ENCODE measurements at places on chromosomes 4 and X.

GRCh38 chr4:153512162-153512852 lies 46.1 kb downstream of the TMEM131L start:
- no peak for DNase-seq

DNA sequence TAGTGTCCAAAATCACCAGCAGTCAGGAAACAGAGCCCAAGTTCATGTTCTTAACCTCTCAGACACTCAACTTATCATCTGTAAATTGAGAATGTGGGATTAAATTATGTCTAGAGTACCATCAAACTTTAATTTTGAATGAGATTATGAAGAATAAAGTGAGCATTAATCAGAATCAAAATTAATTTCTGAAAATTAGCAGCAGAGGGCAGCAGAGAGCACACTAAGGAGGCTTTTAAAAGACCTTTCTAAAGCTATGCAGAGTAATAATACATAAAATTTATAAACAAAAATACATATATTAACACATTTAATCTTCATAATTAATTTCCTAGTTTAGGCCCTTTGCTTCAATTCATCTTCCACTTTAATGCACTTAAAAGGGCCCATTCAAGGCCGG lies 7.1 kb downstream of the TASL start:
- no peak for DNase-seq

DNA sequence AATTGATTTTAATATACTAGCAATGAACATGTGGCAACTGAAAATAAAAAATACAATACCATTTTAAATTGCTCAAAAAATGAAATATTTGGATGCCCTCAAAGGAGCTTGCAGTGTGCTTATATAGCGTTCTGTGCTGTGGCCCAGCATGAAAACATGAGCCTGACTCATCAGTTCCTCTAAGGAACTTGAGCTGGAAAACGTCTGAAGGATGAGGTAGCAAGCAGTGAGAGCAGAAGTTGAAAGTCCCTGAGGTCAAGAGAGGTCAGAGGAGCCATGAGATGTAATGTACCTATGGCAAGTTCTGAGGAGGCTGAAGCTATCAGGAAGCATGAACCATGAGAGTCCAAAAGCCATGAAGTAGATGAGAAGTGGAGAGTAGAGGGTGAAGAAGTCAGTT lies 59.7 kb downstream of the HMGB3 start:
- DNase-seq, result no peak

GRCh38 chr4:153068751-153069150 lies 132.6 kb downstream of the FHDC1 start:
- DNase-seq, result no peak

DNA sequence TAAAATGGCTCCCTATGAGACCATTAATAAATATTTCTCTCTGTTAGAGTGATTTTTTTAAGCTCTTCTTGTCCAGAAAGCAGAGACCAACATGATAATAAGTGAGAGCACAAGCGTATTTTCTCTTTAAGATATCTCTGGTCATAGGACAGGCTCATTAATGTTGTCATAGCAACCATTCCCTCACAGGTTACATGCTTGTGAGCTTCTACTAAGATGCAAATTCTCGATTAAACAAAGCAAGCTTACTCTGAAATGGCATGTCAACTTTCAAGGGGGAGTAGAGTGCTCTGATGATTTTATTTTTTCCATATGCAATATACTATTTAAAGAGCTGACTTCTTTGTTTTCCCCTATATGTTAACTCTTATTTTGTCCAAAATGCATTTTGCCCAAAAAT lies 487.2 kb upstream of the LCORL start:
- no peak for DNase-seq

- no peak for DNase-seq
These were observed 18.5 kb downstream of the LAP3 start for GRCh38 chr4:17595471-17596005.

DNA sequence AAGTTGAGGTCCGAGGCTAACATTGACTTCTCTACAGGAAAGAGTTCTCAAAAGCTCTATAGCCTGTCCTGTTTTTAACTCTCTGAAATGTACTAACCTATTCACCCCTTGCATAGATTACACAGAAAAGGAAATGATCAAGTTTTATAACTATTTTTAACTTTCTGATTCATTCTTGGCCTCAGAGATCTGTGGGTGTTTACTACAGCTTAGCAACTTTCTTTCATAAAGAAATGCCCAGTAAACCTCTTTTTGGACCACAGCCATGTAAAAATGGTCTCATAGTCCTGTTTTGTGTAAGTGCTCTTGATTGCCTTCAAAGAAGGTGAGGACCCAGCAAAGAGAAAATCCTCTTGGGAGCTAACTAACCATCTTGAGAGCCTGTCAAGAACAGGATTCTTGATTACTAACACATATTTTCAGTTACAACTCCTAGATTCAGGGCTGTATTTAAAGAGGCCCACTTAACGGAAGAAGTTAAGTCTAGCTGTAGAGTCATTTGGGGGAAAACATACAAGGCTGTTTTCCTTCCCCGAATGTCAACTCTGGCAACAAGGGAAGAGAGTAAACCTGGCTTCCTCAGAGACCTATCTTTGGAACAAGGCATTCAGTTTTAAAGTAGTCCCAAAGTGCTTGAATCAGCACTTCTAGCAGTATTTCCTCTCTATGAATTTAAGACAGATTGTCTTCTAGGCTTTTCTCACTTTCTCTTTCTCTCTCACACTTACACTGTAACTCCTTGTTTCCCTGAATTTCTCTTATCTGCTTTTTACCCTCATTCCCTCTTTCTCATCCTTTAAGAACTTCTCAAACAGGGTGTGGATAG lies 78.2 kb downstream of the IL21 start:
- DNase-seq, result no peak

DNA sequence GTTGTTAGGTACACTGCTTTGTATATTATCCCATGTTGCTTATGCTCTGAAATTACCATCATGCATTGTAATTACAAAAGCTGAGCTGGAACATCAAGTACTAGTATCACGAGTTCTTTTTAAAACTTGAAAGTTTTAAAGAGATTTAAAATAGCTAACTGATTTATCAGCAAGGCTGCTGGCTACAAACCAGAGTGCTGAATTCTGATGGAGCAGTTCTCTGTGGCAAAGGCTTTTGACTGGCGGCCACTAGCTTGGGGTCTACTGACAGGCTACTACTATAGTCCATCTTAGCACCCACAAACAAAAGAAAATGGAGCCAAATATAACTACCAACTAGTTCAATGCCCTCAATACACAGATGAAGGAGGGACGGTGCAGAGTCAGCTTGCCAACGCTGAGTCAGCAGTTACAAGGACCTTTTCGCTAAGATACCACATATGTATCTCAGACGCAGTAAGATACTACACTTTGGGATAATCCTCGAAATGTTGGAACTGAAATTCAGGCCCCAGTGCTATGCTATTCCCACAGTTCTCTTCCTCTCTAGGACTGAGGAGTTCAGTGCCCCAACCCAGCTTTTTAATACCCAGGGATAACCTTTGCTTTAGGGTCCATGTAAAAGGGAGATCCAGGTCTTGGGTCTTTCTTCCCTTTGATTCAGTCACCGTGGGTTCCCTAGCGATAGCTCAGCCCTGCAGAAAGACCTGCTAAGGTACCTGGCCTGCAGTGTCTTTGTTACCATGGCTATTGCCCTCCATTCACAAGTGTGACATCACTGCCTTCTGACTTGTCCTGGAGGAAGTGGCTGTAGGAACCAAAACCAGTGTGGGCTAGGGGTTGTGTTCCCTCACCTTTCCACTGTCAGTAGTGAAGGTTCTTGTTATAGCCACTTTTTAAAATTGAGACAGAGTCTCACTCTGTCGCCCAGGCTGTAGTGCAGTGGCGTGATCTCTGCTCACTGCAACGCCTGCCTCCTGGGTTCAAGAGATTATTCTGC lies 22.8 kb downstream of the MFAP3L start:
- DNase-seq, result no peak

- DNase-seq, result no peak
These were observed 78.6 kb upstream of the FAM9A start for GRCh38 chrX:8879750-8880149.

DNA sequence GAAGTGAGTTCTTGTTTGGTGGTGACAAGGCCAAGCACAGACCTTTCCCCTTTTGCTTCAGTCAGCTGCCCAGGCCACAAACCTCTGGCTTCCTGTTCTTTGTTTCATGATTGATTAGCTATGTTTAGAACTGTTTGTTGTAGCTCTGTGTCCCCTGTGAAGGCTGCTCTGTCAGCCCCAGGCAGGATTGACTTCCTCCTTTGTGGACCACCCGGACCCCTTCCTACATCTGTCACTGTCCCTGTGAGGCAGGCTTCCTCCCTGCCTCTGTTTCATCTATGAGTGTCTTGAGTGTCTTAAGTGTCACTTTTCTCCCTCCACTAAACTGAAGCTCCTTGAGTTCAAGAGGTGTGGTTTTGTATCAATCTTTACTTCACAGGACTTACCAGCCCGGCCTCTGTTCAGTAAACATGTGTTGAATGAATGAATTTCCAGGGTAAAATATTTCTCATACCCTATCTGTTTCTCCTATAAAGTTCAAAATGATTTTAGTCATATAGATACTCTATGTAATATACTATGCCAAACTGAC lies 83.5 kb downstream of the ZNF674 start:
- no peak for DNase-seq

DNA sequence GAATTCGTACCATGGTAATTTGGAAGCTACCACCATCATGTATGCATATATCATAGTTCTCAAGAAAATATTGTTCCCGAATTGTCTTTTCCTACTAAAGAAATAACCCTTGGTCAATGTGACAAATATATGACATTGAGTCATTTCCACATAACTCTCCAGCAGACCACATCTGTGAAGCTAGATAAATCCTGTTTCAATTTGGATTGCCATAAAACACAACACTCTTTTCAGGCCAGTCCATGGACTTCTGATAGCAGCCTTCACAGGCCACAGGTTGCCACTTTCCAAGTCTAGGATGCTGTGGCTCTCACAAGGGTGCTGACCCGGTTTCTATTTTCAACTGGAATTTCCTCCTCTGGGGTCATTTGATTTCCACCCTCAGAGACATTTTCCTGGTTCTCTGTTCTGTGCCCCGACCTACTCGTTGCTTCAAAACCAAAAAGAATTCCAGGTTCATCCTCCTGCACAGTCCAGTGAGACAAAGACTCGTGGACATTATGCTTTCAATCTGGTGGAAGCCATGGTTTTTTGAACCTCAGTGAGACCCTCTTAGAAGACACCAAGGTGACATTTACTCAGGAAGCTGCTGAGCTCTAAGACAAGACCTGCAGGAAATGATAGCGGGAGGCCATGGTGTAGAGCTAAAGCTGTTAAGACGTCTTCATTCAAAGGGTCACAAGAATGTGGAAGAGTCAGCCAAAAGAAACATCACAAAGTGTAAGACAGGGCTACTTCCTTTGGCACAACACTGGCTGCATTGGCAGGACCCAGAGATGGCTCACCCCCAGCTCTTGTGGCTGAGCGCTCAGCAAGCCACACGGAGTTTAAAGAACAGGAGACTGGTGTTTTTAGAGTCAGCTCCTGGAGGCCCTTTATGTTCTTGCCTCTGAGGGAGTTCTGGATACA lies 119.8 kb downstream of the AMELX start:
- DNase-seq, result no peak

GRCh38 chr4:45131020-45131419 lies 404.7 kb upstream of the GNPDA2 start:
- DNase-seq, result no peak

DNA sequence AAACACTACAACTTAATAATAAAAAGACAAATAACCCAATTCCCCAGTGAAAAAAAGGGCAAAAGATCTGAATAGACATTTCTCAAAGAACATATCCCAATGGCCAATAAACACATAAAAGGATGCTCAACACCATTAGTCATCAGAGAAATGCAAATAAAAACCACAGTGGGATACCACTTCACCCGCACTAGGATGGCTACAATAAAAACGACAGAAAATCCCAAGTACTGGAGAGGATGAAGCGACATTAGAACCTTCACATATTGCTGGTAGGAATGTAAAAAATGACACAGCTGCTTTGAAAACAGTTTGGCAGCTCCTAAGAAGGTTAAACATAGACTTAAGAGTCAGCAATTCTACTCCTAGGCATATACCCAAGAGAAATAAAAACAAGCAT lies 140.6 kb upstream of the ARX start:
- DNase-seq, result no peak

DNA sequence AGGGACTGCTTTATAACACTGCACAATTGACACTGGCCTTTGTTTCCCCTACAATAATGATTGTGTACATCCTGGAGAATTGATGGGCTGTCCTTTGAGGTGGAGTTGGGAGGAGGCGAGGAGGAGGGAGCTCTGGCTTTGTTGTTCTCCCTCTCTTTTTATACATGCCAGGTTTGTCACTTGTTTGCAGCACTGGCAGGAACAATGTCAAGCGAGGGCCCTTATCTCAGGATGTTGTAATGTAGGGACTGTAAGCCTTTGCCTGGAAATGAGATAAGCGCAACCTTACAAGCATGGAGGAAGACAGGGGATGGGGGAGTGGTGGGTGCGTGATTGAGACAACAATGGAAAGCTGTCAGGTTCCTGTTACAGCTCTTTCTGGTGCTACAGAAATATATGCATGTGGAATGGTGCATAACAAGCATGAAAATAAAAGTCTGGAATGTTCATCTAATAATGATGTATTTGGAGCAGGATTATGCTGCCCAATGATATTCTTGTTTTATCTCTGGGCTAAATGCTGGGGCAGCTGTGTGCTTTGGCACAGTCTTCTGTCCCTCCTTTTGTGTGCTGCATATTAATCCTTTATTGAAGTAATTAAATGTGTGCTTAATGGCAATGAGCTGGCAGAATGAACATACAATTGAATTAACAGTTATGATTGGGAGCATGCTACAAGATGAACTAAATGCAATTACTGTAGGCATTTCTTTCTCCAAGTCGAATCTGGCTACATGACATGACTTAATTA lies 294.4 kb downstream of the GPAT3 start:
- no peak for DNase-seq

DNA sequence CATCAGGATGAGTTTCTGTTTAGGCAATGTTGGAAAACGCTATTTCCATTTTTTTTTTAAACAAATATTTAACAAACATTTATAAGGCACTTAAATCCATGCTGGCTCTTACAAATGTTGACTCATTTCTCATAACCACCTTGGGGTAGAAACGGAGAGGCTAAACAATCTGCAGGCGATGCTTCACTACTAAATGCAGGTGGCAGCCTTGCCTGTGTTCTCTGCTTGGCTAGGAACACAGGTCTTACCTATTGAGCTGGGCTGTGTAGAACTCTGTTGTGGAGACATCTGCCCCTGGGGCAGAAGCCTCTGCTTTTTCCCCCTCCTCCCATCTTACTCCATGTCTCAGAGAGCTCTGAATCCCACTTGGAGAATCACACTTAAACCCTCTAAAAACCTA lies 1.4 kb upstream of the CXCL1 start:
- no peak for DNase-seq

DNA sequence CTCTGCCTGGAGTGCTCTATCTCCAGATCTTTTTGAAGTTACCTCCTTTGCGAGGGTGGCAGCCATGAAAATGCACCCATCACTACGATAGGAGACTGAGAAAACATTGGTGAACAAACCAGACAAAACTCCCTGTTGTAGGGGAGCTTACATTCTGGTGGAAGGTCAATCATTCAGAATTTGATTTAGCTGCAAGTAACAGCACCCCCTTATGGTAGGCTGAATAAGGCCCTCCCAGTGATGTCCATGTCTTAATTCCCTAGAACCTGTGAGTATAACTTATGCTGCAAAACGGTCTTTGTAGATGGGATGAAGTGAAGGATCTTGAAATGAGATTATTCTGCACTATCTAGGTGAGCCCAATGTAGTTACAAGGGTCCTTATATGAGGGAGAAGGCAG lies 5.6 kb upstream of the TEC start:
- DNase-seq, result no peak

- DNase-seq, result no peak
These were observed 80.3 kb upstream of the LSM6 start for GRCh38 chr4:146095091-146095690.

GRCh38 chrX:25202827-25203226 lies 187.1 kb upstream of the ARX start:
- DNase-seq, result no peak

All from thoracic aorta (tissue), 2 donors.